ENCODE measurements at places on chromosomes 12 and 14.

DNA sequence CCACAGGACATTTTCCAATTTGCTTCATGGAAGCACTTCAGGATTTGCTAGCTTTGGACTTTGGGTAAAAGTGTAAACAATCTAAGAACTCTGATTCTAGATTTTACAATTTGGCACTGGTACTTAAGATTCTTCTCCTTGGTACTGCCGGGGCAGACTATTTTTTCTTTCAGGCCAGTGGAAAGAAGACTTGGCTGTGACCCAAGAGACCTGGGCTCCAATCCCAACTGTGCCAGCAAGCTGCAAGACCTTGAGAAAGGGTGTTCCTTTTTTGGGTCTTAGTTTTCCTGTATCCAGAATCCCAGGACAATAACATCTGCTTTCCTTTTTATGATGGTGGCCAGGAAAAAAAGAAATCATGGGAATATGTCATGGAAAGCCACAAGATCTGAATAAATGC, 148.1 kb upstream of the CRY1 start:
- DNase-seq, result no peak

DNA sequence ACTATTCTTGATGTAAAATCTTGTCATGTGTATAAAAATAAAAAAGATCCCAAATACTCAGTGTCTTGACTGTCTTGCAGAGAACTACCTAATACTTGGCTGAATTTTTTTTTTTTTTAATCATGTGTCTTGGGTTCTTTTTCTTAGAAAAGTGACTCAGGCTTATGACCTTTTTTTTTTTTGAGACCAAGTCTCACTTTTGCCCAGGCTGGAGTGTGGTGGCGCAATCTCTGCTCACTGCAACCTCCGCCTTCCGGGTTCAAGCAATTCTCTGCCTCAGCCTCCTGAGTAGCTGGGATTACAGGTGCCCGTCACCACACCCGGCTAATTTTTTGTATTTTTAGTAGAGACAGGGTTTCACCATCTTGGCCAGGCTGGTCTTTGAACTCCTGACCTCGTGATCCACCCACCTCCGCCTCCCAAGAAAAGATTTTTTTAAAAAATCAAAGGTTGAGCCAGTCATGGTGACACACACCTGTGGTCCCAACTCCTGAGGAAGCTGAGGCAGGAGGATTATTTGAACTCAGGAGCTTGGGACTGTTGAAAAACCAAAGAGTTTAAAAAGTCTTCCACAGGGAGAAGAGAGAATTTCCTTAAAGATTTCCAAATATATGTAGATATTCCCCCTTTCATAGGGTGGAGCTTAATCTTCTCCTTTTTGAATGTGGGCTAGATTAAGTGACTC, 17.7 kb upstream of the TDG start:
- DNase-seq, result no peak

DNA sequence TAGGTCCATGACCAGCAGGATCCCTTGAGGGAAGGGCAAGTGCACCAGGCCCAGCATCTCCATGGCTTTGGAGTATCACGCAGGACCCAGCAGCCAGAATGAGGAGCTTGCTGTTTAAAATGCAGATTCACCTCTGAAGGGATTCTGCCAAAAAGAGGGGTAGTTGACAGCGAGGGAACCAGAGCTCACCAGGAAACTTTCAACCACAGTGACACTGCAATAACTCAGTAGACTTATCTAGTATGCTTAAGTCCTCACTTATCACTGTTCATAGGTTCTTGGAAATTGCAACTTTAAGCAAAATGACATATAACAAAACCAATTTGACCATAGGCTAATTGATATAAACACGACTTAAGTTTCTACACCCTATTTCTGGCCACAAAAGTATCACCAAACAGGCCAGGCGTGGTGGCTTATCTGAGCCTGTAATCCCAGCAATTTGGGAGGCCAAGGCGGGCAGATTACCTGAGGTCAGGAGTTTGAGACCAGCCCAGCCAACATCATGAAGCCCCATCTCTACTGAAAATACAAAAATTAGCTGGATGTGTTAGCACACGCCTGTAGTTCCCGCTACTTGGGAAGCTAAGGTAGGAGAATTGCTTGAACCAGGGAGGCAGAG, 21.4 kb upstream of the CKAP4 start:
- DNase-seq, result no peak

GRCh38 chr14:95993768-95994592, 45.2 kb upstream of the C14orf132 start:
- DNase-seq, result no peak

- no peak for DNase-seq
Observed at GRCh38 chr14:33788161-33788560, 162.7 kb downstream of the EGLN3 start.

DNA sequence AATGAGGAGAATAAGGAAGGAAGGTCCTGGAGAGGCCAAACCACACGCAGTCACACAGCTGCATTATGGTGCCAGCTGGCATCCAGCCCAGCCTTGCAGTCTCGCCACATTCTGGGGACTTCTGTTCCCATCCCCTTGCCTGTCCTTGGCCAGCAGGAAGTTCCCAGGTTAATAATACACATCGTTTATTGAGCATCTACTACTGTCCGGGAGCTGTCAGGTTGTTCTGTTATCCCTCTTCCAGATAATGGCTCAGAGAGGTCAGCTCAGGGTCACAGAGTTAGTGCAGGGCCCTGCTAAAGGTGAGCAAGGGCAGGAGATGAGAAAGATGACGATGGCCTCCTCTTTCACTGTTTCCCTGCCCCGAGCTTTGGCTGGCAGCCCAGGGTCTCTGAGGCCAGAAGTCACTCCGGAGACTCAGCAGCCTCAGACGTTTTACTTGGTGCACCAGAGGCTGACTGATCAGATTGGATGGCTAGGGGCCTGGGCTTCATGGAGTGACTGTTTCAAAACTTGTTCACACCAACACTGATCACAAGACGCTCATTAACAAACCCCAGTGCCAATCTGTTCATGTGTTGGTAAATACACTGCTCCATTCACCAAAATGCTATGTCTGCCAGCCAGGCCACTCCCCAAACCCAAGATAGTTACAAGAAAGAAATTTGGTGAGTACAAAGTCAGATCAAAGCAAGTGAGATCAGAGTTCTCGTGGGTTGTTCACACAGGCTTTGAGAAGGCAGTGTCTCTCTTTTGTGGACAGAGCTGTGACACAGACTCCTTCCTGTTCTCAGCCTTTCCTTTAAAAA, 79.2 kb downstream of the B4GALNT3 start:
- no peak for DNase-seq

GRCh38 chr14:101019541-101019940, 116.0 kb upstream of the RTL1 start:
- DNase-seq, result no peak

- DNase-seq, result no peak
Observed at GRCh38 chr12:121390856-121391255, 9.1 kb upstream of the RNF34 start.

- DNase-seq, result no peak
Observed at GRCh38 chr14:63909984-63910383, 57.2 kb downstream of the SYNE2 start.
